NCI-H187 (cell line): ENCODE measurements at places on chromosomes 6 and 20.

- DNase-seq, result no peak
These were observed 25.7 kb downstream of the KCNG1 start for GRCh38 chr20:50996901-50997865.

GRCh38 chr20:32350421-32350820, 7.7 kb upstream of the ASXL1 start:
- DNase-seq, result no peak

DNA sequence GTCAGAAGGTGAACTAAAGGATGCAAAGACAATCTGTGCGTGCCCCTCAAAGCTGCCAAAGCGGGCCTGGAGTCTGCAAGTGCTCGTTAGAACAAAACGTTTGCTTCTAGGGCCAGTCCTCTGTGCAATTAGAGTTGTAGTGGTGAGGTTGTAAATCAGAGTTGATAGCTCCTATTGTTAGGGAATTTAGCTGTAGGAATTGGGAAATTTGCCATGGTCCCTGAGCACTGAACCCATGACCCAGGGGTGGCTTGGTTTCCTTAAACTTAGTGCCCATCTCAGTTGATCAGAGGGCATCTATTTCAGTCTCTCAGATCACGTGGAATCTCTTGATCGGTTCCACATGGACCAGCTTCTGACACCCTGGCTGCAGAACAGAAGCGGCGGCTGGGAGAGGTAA, 18.8 kb upstream of the RPS6KA2 start:
- no peak for DNase-seq

DNA sequence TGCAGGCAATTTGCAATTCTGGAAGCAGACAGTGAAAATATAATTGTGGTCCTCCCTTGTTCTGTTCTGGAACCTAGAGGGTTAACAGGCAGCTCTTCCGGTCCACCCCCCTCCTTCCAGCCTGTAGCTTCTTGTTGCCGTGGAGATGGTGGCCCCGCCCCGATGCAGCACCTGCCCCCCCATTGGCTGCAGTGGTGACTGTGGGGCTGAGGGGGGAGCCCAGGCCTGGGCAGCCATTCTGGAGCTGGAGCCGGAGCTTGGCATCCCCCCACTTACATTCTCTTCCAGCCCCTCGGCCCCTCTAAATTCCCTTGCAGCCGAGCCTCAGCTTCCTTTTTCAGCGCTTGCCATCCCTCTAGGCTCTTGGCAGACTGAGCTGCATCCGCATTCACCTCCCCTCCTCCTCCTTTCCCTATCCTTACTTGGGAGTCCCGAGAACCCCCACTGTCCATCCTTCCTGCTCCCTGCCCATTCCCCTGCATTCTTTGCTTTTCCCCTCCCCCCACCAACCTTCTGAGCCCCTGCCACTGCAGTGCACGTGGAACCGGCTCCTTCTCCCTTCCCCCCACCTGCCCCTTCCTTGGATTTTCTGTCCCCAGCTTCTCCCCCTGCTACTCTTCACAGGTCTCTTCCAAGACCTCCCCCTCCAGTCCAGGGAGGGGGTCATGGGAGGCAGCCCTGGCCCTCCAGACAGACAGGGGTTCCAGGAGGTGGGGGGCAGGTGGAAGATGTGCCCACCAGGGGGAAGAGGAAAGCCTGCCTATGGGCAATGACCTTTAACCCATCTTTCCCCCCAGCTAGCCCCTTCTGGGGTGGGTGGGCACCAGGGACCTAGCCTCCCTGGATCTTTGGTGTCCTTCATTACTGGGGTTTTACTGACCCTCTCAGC, 11.4 kb downstream of the SYNGAP1 start:
- no peak for DNase-seq

DNA sequence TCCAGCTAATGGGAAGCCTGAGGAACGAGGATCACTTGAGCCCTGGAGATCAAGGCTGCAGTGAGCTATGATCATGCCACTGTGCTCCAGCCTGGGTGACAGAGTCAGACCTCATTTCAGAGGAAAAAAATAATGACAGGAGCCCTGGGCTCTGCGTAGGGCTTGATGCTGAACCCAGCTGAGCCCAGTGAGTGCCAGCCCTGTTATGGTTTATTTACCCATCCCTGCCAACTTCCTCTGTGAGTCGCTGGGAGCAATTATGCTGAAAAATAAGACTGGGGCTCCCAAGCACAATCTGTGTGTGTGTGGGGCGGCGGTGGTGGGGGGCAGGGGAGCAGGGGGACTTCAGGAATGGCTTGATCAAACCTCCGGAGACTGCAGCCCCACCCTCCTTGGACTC, 75.9 kb upstream of the PMEPA1 start:
- no peak for DNase-seq
